ENCODE measurements at places on chromosomes 7 and 10.

- DNase-seq, result no peak
Observed at GRCh38 chr10:70247360-70247759, 14.1 kb upstream of the PPA1 start.

DNA sequence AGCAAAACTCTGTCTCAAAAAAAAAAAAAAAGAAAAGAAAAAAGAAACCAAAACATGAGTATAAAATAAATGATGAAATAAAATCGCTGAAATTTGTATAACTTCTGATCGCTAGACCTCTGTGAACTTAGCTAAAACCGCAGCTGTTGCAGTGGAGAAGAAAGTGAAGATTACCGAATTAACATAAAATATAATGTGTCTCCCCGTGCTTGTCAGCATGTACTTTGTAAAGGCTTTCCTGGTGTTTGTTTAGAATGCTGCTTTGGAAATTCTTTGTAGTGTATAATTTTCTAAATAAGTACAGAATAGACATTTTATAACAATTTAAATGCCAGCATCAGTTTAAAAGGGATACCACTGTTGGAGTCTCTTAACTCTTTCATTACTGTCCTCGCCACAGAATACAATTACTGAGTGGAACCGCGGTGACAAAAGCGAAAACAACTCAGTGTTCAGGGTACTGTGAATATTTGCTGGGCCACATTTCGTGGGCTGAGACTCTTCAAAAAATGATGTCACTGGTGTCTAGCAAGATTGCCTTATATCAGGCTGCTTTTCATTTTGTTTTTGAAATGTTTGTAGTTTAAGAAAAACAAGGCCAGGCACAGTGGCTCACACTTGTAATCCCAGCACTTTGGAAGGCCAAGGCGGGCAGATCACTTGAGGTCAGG, 167.7 kb downstream of the NSUN6 start:
- DNase-seq, result no peak

GRCh38 chr7:79420464-79420863, 33.0 kb downstream of the MAGI2 start:
- DNase-seq, result peak; percentile 74

DNA sequence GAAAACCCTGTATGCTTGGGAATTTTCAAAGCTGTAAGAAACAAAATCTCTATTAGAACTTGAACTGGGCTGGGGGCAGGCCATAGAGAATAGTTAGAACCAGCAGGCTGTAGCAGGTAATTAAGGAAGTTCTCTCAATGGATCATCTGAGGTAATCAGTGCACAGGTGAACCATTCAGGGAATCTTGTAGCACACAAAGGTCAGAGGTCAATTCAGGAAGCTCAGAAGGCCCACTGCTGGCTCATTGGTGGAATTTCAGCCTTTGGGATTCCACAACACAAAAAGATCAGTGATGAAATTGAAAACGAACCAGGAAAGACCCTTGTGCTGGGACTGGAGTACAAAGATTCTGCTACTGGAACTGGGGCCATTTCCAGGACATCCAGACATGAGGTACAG, 82.0 kb downstream of the TMEM168 start:
- DNase-seq, result no peak

- no peak for DNase-seq
Observed at GRCh38 chr7:99146979-99147378, 3.1 kb upstream of the SMURF1 start.

GRCh38 chr7:75776295-75776971, 4.4 kb upstream of the CCL26 start:
- peak; percentile 82 for DNase-seq

DNA sequence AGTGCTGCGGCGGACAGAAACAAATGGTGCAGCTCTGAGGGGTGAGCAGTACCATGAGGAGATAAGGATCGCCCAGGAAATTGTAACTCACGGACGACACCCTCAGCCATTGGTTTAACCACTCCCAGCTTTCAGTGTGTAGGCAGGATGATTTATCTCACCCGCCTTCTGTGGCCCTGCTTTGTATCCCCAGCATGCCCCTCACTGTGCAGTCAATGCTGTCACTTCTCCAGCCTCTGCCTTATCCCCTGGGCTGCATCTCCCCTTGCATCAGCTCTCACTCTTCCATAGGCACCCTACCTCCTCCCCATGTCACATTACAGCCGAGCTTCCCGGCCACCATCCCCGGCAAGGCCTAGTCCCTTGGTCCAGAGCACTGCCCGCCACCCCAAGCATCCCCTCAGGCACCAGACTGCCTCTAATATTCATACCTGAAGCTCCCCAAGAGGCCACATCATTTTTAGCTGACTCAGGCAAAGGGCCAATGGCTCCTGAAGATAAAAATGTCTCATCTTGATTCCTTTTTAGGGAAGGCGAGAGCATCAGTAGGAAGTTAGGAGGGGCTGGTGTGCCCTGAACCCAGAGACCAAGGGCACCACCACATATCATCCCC, 77.1 kb downstream of the CARD11 start:
- DNase-seq, result no peak

- DNase-seq, result no peak
Observed at GRCh38 chr10:16765509-16766375, 51.5 kb downstream of the RSU1 start.

DNA sequence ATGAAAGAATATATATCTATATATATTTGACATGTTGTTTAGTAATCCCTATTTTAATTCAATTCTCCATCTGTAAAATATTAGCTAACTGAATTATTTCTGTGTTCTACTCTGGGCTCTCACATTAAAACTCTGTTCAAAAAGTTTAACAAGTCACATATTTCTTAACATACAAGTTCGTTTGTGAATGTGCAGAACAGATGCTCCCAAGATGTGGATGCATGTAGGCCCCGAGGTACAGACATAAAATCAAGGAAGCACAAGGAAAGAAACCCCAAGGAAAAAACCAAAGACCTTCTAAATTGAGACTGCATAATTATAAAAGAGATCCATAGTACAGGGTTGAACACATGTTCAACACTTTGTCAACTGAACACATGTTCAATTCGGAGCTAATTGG, 175.1 kb downstream of the LRRTM3 start:
- no peak for DNase-seq

- DNase-seq, result no peak
Observed at GRCh38 chr7:85673876-85674275, 487.0 kb upstream of the SEMA3D start.

DNA sequence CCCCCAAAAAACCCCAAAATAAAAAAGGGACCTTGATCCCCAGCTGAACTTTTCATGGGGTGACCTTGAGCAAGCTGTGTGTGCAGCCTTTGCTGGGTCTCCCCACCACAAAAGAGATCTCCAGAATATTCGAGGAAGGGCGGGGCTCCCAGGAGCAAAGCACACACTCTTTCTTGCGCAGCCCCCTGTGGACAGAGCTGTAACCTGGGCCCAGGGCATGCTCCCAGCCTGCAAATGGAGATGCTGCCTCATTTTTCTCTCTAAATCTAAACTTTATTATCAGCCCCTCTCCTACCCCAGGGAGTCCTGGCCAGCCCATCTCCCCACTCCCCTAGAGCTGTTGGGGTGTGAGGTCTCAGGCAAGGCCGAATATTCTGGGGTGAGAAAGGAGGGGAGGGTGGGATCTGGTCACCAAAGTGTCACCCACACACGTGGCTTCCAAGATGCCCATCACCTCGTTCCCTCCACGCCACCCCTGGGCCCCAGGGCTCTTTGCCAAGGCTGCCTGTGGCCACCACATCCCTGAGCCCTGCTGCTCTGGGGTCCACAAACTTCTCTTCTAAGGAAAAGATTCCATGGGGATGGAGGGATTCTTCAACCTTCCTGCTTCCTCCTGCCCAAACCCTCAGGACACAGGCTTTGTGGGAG, 1.7 kb upstream of the CALML3 start:
- DNase-seq, result no peak

- no peak for DNase-seq
Observed at GRCh38 chr10:93865794-93866425, 27.9 kb upstream of the SLC35G1 start.

DNA sequence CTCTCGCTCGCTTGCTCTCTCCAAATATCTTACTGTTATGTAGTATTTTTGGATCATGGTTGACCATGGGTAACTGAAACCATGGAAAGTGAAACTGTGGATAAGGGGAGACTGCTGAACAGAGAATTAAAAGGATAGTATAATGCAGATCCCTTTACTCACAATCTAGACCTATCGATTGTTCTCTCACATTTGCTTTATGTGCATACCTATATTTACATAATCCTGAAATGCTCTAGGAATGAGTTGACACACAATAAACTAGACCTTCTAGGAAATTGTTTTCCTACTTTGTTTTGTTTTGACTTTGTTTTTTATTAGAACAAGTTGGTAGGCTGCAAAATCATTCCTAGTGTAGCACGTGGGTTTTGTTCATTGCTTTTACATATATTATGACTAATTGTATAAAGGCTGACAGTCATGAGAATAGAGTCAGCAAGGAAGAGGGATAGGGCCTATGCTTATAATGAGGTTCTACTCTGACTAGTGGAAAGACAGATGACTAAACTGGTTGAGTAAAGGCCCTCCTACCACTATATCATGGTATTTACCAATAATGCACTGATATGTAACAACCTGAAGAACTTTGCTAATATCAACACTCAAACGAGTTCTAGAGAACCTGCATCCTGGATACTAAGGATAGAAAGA, 175.3 kb upstream of the TARP start:
- no peak for DNase-seq

DNA sequence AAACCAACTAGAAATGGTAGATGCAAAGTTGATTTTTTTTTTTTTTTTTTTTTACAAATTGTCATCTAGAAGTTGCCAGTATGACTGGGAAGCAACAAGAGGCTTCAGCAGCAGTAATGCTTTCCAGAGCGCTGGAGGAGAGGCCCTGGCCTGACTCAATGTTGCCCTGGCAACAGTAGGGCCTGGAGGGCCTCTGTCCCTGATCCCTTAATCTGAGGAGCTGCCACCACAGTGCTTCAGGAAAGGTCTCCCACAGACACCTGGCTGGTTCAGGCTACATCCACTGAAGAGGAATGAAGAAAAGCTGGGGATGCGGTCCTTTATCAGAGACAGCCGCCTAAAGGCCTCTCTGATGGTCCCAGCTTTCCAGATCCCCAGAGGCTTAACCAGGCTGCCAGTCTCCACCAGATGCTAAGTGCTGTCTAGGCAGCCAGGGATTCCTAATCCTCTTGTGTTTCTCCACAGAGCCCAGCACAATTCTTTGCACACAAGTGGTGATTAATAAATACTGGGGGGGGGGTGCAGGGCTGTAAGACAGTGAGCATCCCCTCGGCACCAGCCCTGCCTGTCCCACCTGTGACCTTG, 33.7 kb downstream of the ZNF777 start:
- no peak for DNase-seq

DNA sequence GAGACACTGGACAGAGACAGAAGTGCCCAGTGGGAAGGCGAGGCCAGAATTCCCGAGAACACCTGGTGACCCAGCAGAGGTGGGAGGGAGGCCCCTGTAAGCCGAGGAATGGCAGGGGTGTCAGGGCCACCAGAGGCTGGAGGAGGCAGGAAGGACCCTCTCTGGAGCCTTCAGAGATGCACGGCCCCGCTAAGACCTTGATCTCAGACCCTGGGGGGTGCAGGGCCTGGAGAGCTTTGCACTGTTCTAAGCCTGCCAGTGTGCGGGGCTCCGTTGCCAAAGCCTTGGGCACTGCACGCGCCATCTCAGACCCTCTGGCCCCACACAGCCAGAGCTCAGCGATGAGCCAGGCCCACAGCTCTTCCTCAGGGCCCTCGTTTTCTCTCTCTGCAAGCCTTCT, 557.1 kb downstream of the PTPRN2 start:
- DNase-seq, result no peak

DNA sequence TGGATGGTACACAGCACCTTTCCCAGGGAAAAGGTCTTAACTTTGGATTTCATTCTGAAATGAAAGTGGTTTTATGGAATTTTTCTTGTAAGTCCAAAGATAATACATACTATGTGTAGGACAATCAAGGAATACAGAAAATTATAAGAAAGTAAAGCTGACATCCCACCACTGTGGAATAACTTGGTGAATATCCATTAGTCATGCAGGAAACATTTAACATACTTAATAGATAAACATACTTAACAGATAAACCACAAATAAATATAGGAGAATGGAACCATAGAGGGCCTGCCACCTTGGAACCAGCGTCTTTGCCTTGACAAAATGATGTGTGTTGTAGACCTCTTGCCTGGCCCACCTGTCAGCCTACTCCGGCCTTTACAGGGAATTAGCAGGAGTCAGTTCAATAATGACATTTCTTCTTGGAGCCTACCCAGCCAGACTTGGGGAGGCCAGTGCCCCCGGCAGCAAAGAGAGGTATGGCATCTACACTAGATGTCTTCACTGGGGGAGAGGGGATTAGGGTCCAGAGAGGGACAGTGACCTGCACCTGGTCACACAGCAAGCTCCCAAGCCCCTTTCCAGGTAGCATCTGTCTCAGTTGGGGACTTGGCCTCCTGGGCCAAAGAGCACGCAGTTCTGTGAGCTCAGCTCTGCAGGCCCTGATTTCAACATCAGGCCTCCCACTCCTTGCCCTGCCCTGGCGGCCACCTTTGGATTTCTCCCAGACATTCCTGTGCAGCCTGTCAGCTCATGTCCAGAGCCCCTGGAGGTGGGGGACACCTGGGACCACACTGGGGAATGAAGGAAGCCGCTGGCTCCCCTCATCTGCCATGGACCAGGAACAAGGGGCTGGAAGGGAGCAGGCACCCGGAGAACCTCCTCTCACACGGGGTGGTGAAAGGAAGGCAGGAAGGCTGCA, 112.6 kb upstream of the PPIF start:
- DNase-seq, result no peak

DNA sequence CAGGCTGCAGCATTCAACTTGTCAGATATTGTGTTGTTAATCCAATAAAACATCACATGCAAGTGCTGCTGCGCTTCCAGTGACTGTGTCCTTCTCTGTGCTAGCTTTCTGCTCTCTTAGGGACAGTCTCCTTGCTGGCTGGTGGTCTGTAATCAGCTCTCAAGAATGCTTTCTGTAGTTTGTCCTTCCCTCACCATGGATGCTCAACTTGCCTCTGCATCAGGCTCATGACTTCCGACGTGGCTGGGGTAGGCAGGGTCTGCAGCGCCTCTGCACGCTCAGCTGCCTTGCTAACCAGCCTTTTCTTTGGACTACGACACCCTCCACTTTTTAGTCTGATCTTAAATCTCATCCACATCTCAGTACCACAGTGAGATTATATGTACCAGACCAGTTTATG, 58.3 kb downstream of the MMRN2 start:
- DNase-seq, result no peak

DNA sequence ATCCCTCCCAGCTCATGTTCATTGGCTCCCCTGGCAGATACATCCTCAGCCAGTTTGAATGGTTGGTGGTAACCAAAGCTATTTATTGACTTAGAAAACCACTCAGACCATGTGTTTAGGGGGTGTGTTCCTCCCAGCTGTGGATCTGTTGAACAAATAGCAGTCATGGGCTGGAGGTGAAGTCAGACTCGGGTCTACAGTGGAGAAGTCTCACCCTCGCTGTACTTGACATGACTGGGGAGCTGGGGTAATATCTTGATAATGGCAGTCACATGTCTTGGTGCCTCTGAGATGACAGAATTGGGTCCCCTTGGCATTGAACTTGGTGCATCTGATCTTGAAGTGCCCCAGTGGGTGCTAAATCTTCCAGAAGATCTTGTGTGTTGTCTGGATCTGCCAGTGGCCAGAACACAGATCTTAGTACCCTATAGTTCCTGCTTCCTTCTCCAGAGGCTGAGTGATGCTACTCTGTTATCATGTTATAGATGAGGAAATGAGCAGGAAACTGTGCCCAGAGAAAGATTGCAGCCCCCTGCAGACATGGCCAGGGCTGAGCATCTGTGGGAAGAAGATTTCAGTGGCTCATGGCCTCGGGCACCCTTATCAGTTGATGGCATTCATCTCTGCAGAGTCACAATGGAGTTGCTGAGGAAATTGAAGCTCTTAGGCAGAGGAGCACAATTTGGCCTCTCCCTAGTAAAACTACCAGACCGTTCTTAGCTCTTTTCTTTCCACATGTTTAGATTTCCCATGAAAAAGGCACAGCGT, 50.4 kb downstream of the ADRA2A start:
- peak; percentile 58 for DNase-seq

GRCh38 chr10:68574051-68574450, 13.9 kb downstream of the TET1 start:
- DNase-seq, result no peak

Data from myocyte (in vitro differentiated cells).